ENCODE measurements at places on chromosomes 12 and 14. TPM values are rescaled to one million over a fixed set of nuclear protein-coding genes. Genes with fewer than 3 reads are reported as not detected.

- DNase-seq, result no peak
These were observed 136.2 kb downstream of the SLCO1B3 start for GRCh38 chr12:20946732-20947131.

The ZFHX2 gene
- 0.49 TPM for total RNA-seq

DNA sequence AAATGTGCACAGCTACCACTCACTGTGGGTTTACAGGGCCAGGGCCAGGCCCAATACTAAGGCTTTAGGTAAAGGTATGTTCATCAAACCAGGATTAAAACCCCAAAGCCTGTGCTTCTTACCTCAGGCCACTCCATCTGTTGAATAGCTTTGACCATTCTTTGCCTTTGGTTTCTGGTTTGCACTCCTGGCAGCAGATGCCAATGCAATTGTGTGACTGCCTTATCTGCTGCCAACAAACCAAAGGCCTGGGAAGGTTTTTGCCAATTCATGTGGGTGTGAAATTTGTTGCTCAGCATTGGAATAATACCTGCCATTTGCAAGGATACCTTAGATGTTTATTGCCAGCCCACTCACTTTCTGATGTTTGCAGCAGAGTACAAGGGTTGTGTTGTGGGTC lies 221.6 kb downstream of the C12orf75 start:
- no peak for DNase-seq

DNA sequence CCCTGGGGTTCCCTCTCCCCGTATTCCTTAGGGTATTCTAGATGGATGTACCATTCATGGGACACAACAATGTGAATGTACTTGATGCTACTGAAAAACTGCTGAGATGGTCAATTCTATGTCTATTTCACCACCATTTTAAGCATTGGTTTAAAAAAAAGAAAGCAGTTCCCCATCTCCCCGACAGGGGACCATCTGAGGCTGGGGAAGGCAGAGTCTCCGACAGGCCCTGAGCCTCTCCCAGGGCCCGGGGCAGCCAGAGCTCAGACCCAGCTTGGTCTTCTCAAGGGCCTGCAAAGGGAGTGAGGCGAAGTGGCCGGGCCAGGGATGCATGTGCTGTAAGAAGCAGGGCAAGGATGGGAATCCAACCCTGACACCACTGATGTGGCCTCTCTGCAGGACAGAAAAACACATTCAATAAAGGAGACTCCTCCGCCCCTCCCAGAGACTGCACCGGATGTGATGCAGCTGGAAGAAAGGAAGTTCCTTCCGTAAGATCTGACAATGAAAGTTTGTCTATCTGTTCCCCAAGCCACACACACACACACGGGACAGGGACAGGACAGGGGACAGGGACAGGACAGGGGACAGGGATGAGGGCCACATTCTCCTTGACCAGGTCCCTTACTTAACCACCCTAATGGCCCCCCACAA lies 234.1 kb downstream of the BCL11B start:
- DNase-seq, result no peak

The CLSTN3 gene
- 28.9 TPM for total RNA-seq

DNA sequence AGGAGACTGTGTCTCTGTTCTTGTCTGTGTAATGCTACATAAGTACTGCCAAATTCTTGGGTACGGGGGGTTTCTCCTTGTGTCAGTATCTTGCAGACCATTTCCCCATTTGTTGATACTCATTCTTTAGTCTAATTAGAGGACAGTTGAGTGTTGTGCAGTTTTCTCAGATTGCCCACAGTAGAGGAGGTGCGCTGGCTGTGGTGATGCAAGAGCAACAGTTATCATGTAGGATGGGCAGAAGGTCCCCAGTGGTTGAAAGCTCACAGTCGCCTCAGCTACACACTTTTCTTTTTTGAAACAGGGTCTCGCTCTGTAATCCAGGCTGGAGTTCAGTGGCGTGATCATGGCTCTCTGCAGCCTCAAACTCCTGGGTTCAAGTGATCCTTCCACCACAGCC lies 37.8 kb upstream of the ATP2A2 start:
- DNase-seq, result no peak

DNA sequence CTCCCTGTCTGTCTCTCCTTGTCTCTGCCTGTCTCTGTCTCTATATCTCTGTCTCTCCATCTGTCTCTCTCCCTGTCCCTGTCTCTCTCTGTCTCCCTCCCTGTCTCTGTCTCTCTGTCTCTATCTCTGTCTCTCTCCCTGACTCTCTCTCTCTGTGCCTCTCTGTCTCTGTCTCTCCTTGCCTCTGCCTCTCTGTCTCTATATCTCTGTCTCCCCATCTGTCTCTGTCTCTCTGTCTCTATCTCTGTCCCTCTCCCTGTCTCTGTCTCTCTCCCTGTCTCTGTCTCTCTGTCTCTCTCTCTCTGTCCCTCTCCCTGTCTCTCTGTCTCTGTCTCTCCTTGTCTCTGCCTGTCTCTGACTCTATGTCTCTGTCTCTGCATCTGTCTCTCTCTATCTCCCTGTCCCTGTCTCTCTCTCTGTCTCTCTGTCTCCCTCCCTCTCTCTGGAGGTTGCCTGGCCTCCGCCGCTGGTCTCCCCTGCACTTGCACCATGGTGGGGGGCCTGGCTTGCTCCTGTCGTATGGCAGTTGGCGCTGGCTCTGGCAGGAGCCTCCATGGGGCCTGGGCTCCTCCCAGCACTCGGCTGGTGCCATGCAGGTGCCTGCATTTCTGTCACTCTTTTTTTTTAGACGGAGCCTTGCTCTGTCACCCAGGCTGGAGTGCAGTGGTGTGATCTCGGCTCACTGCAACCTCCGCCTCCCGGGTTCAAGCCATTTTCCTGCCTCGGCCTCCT lies 28.3 kb downstream of the MMP17 start:
- DNase-seq, result no peak

GRCh38 chr12:114003286-114003685 lies 37.2 kb upstream of the RBM19 start:
- no peak for DNase-seq

GRCh38 chr14:77270361-77271112 lies 469 bp downstream of the NGB start:
- no peak for DNase-seq

GRCh38 chr14:68714991-68715924 lies 77.6 kb downstream of the ZFP36L1 start:
- no peak for DNase-seq

The MYH6 gene
- total RNA-seq, result not detected

- no peak for DNase-seq
These were observed 17.4 kb downstream of the LIMA1 start for GRCh38 chr12:50265770-50266524.

DNA sequence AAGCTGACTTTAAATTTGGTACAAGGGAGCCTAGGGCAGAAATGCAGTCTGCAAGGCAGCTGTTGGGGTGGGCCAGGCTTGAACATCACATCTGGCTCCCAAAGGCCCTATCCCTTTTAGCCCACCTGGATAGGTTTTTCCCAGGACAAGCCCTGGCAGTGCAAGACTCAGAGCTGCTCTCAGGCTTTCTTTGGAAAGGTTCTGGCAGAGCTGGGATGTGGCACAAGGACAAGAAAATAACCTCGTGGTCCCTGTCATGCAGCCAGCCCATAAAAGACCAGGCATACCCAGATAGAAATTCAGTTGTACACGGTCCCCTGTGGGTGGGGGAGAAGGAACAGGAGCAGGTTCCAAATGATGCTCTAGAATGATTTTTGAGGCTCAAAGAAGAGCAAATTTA lies 206.9 kb downstream of the TTC7B start:
- DNase-seq, result no peak

DNA sequence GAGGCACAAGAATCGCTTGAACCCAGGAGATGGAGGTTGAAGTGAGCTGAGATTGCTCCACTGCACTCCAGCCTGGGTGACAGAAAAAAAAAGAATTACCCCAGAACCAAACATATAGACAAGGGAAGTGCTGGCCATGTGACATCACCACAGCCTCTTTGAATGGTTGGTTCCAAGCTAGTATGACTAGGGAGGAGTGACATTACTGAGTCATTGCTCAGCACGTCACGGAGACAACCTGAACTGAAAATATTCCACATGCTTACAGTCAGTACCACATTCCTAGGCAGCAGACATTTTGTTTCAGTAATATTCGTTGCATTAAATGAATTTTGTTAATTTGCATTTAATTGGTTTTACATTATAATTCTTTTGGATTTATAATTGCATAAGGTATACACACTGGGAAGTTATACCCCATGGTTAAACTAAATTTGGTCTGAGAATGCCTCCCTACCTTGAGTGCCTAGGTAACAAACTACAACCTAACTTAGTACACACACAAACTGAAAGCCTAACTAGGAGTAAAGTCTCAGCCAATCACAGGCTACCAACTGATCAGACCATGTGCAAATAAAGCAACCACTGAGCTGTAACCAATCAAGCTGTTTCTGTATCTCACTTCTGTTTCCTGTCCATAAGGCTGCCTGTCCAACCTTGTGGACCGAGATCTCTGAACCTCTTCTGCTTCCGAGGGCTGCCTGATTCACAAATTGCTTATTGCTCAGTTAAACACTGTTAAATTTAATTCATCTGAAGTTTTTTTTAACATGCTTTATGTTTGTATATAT lies 164.4 kb downstream of the CAND1 start:
- DNase-seq, result no peak

GRCh38 chr12:108309674-108310312 lies 29.3 kb downstream of the CMKLR1 start:
- no peak for DNase-seq

The ENTPD5 gene
- total RNA-seq, result 17.5 TPM

GRCh38 chr14:45559626-45560025 lies 306.6 kb upstream of the MIS18BP1 start:
- no peak for DNase-seq

DNA sequence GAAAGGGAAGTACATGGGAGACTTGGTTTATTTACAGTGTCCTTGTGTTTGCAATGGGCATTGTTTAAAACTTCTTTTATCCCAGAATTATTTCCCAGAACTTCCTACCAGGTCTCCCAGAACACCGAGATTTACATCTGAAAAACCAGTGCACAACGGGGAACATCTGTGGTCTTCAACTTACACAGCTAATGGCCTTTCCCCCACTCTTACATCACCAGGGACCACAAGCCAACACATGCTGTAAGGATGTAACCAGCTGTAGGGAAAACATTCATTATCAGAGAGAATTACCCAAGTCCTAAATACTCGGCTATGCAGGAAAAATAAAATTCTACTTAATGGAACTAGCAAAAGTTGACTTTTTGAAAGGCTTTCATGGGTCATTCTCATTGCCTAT lies 267.6 kb downstream of the DUSP6 start:
- DNase-seq, result no peak

The PKP2 gene
- total RNA-seq, result 0.54 TPM

- DNase-seq, result no peak
These were observed 133.2 kb upstream of the DDHD1 start for GRCh38 chr14:53286301-53286700.

The TROAP gene
- total RNA-seq, result 0.99 TPM

GRCh38 chr12:123139926-123140675 lies 10.8 kb downstream of the PITPNM2 start:
- DNase-seq, result no peak

DNA sequence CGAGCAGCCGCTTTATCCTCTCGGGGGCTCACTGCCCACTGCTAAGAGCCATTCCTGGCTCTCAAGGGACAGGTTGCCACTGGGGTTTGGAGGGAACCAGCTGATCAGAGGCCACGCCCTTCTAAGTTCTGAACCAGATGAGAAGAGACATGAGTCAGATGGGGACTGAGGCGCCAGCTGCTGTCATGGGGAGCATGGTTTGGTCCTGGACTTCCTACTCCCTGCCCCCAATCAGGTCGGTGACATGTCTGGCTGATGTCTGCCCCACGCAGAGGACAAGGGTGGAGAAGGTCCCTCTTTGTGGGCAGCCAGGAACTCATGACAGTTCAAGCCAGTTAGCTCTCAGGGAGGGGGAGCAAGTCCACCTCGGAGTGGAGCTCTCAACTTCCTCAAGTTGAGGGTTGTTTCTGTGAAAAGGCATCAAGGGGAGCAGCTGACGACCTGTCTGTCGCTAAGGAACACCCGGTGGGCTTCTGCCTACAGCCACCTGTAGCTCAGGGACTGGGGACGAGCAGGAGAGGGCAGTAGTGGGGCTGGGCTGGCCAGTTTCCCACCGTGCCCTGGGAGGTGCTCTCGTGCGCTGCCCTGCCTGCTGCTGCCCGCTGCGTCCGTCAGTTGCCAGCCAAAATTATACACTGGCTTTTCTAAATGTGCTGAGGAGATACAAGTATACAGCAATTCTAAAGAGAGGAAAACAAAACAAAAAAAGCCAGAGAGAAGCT lies 20.5 kb downstream of the PSMC1 start:
- no peak for DNase-seq

GRCh38 chr14:81298911-81299310 lies 78.2 kb upstream of the GTF2A1 start:
- DNase-seq, result no peak

The PAWR gene
- total RNA-seq, result 104 TPM

DNA sequence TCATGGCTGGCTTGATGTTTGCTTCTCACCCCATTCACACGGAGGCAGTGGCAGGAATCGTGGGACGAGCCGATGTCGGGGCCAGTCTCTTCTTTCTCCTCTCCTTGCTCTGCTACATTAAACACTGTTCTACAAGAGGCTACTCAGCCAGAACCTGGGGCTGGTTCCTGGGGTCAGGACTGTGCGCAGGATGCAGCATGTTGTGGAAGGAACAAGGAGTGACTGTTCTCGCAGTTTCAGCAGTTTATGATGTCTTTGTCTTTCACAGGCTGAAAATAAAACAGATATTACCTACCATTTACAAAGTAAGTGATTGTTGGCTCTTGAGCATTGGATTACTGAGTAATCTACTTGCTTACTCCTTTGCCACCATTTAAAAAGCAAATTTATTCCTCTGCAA lies 170.6 kb downstream of the TMTC2 start:
- no peak for DNase-seq

DNA sequence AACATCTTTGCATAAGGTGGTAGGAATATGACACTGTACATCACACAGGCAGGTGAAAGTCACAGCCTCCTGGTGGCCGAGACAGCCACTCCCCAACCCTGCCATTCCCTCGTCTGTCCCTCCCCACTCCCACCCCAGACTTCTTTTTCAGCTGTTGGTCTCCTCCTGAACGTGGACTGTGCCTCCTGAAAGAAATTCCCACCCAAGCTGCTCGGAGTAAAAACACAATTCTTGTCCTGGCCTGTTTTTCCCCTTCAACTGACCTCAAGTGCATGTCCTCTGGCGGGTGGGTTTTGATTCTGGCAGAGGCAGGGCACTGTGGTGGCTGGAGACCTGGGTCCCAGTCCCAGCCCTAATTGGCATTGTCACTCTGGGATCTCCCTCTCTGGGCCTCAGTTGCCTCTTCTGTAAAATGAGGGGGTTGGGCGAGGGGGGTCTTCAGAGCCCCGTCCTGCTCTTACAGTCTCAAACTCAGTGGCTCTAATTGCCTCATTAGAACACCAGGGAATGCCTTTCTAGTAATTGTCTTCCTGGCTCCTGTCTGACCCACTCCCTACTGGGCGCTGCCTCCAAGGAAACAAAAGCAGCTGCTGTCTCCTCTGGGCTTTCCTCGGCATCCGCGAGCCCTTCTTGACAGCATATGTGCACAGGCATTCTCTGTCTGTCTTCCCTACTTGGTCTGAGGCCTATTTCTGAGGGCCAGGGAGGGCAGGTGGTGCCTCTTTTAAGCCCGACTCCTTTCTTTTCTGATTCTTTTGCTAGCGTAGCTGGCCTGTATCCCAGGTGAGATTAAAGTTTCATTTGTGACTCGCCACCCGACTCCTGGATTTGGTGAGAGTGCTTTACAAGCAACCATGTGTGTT lies 186.6 kb upstream of the RMST start:
- DNase-seq, result no peak

GRCh38 chr14:83085136-83085535 lies 1551.5 kb upstream of the SEL1L start:
- DNase-seq, result no peak

The SLC4A8 gene
- 7.1 TPM for total RNA-seq

The EXOC3L4 gene
- not detected for total RNA-seq

GRCh38 chr14:37890095-37890494 lies 294.7 kb downstream of the TTC6 start:
- no peak for DNase-seq

All from thoracic aorta (tissue), 2 donors.